ENCODE measurements at places on chromosomes 16 and 17.
A peak's percentile ranks its signal among the peaks of the same experiment; 100 is the strongest.

DNA sequence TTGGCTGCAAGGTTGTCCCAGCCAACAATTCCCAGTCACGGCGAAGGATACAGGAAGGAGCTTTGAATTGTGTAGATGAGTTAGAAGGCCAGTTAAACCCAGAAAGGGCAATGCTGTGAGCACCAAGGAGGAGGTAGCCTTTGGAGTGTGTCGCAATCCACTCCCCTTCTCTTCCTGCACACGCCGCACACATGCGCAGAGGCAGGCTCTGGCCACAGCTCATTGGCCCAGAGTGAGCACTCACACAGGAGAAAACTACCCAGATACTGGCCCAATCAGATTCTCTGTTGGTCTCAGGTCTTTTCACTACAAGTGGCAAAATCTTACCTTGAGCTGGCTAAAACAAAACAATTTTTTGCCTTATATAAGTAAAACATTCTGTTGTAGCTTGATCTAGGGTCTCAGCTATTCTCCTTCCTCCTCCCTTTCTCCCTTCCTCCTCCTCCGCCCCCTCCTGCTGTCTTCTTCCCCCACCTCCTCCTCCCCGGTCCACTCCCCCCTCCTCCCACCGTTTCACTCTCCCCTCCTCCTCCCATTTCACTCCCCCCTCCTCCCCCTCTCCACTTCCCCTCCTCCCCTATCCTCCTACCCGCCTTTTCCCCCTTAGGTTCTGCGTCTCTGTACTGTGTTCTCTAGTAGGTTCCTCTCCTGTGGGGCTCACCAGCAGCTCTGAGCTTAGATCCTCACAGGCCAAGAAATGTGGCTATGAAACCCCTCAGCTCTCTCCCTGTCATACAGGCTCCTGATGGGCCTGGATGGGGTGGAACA, 344.9 kb downstream of the CPPED1 start:
- DNase-seq = no peak

DNA sequence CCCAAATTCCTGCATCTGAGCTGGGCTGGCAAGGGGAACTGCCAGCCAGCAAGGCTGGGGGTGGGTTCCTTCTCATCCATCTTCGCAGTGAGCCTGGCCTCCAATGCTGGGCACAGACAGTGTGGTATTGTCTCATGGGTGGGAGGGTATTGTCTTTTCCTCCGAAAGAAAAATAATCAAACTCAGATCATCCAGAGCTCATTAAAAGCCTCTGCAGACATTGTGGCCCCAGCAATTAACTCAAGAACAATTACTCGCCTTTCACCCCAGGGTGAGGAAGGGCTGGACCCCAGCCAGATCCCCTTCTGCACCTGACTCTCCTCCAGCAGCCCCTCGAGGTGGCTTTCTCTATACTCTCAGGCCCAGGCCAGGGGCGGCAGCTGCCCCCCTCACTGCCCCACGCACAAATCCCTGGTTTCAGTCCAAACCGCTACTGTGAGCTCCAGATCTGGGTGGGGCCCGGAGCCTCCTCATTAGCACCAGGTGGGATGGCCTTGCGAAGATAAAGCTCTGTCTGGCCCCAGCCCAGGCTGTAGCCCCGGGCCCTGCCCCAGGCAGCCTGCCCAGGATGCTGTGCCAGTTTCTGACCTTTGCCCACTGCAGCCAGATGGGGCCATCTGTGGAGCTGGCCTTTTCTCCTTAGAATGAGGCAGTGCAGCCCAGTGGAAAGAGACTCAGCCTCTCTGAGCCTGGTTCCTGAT, 2.3 kb upstream of the KRT15 start:
- DNase-seq = no peak

GRCh38 chr17:83147280-83147679, 67.9 kb downstream of the METRNL start:
- DNase-seq = no peak

DNA sequence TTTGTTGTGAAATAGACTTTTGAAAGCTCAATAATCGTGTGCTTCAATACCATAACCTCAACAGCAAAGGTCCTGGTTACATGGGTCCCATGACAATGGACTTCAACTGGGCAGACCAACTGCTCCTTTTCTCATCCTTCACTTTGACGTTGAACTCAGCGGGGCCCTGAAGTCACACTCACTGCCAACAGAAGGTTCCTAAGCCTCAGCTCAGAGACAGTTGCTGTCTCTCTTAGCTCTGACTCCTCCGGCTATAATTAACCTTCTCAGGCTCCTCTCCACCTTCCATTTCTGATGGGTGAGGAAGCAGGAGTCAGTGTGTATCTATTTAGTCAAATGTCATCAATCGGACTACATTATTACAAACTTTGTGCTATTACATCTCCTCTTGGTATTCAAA, 23.8 kb downstream of the MPP3 start:
- no peak for DNase-seq

DNA sequence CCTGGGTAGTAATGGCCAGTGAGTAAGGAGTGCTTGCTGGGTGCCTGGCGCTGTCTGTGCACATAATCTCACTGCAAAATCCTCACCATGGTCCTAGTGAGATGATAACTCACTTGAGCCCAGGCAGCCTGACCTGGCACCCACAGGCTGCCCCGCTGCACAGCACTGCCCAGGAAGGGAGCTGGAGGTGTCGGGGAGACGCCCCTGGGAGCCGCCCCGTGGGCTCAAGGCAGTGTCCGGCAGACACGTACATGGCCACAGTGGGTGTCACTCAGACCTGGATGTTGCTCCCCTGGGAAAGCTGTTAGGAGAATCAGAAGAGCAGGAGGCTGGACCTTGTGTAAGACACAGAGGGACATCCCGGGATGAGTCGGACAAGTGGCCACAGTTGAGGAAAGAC, 44.2 kb downstream of the BEAN1 start:
- no peak for DNase-seq

DNA sequence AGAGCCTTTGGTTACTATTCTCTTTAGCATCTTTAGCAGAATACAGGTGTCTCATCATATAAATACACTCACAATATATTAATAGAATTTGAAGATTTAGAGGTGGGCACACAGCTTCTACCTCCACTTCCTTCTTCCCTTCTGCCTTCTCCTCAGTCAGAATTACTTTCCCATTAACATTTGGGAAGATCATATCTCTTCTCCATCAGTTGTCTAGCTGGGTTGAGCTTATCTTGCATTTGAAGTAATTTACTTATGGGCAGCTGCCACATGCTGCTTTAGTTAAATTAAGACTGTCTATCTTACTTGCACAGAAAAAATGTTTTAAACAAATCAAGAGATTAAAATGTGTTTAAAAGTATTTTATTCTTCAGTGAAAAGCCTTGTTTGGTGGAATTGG, 110.1 kb upstream of the ASIC2 start:
- DNase-seq = no peak

DNA sequence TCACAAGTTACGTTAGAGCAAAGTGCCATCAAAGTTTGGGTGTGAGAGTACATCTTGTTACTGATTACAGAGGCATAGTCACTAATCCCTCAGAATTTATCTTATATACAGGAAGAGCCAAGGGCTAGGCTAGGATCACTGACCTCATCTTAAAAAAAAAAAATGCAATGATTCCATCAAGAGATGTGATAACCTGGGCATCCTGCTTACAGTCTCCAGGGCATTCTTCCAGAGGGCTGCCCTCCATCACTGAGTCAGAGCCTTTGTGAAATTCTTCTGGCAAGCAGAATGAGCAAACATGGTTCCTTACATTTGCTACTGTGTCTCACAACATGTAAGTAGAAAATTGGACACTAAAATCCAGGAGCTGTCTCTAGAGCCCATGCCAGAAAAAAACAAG, 410.6 kb downstream of the ZFHX3 start:
- DNase-seq = no peak

- no peak for DNase-seq
These were observed 9.9 kb downstream of the PRSS27 start for GRCh38 chr16:2710021-2710710.

- DNase-seq = no peak
These were observed 26.0 kb downstream of the TK2 start for GRCh38 chr16:66523861-66524354.

DNA sequence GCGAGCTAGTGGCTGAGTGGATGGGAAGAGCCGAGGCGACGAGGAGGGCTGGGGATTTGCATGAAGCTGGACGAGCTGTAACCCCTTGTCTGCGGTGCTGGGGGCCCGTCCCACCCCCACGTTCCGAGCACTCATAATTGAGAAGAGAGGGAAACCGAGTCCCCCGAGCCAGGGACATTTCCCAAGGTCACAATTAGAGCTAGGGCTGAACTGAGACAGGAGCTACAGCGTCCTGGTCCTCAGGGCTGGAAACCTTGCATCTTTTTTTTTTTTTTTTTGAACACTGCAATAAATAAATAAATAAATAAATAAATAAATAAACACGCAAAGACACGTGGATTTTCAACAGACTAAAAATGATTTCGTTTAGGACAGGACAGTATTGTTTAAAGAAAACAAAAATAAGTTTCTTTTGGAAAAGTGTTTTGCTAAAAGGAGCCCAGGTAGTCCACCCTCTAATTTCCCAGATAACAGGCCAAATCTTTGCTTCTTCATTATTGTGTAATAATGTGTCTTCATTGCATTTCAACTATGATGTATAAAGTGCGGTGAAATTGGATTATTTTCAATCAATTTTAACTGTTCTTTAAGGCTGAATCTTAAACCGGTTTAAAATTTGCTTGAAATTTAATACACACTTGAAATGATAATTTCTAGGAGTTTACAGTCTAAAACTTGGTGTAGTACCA, 992 bp downstream of the GDPD1 start:
- DNase-seq = no peak

DNA sequence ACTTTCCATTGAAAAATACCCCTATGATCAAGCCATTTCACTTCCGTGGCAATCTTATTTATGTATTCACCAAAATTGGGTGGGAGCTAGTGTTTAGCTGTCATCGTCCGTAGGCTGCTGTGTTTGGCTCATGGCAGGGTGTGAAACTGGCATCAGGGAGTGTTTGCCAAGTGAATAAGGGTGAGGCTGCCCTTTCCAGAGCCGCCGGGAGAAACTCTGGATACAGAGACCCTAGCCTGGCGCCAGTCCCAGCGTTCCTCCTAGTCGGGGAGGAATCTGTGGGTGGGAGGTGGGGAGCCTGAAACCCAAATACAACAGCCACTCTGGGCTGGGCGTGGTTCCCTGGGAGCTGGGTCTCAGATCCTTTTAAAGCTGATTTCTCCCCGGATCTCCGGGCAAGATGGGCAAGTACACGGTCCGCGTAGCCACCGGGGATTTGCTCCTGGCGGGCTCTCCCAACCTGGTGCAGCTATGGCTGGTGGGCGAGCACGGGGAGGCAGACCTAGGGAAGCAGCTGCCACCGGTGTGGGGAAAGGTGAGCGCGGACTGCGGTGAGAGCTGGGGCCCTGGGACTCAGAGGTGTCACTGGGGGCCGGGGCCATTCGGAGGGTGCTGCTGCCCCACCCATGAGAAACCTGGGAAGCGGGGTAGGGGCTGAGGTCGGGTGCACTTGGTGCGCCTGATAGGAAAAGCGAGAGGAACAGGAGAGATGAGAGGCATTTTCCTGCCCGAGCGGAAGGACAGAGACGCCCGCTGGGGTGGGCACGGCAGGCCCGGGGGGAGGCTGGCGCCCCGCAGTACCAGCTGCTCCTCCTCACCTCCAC, 62.1 kb upstream of the TEKT1 start:
- peak; percentile 15 for DNase-seq

GRCh38 chr17:67574658-67575293, 143.0 kb upstream of the NOL11 start:
- no peak for DNase-seq

GRCh38 chr17:29169806-29170591, 10.2 kb downstream of the MYO18A start:
- no peak for DNase-seq

GRCh38 chr17:42230225-42230624, 35.9 kb upstream of the GHDC start:
- no peak for DNase-seq
